Nucleus accumbens (tissue), 56 donors: ENCODE measurements at places on chromosomes 7 and 10.
A peak's percentile ranks its signal among the peaks of the same experiment; 100 is the strongest.

DNA sequence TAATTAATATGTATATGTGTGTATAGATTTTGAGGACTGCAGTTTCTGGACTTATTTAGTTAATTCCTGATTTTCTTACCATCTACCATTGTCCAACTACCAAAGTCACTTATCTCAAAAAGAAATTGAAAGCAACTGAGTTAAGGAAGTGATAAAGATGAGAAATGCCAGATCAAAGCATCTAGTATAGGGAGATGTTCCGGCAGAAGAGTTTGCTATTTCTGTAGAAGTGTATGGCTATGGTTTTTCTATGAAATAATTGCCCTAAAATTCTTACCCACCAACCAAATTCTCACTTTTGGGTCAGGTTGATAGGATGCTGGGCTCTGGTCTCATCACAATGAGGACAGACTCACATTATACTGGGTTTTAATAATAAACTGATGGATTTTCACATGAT is 64.0 kb upstream of the RAB11FIP2 start:
- no peak for DNase-seq

- no peak for DNase-seq
Observed at GRCh38 chr10:102375250-102375649, 20.3 kb upstream of the NFKB2 start.

DNA sequence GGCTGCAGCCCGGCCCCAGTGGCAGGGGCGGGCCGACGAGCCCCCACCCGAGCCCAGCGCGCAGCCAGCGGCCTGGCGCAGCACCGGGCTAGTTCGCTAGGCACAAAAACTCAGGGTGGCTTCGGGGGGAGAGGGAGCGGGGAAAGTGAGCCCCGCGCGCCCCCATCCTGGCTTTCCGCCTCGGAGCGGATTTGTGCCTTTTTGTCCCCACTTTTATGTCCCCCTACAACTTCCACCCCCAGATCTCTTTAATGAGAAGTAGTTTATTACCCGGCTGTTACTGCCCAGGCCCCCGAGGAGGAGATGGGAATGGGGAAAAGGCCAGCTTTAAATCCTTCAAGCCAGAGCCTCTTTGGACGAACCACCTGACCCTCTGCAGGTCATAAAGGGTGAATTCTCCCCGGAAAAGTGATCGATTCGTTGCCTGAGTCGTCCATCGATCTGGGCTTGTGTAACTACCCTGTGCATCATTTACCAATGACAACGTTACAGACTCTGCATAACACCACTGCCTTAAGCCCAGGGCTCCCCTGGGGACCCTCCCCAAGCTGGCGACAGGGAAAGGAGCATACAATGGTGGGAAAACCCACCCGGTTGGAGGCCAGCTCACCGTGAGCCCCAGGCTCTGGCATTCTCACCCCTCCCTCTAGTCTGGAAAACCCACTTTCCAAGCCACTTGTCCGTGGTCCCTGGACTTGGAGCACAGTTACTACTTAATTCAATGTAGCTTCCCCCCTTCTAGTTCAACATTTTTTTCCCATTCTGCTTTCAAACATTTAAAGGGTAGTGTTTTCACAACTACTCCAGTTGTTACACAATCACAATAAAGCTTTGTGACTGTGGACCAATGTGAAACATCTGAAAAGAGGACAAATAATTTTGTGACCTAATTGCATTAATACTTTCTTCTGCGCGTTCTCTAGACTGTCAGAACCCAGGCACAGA is 748 bp upstream of the SH3PXD2A start:
- DNase-seq = no peak

GRCh38 chr7:79285756-79286155 is 167.7 kb downstream of the MAGI2 start:
- no peak for DNase-seq

DNA sequence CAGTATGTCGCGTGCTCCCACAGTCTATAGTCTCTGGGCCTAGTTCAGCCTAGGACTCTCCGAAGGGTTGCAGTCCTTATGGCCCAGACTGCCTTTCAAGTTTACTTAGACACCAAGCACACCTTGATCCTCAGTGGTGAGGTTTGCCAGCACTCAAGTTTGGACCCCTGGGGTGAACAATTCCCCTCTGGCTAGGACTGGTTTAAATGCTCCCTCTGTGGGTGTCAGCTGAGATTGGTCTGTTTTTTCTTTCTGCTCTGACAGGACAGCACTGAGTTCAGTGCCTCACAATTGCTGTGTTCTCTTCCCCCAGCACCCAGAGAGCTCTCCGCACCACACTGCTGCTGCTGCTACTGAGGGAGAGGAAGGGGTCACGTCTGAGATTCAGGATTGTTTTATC is 31.9 kb upstream of the AGR3 start:
- DNase-seq = no peak

- DNase-seq = no peak
Observed at GRCh38 chr7:23242321-23242720, 4.3 kb upstream of the GPNMB start.

DNA sequence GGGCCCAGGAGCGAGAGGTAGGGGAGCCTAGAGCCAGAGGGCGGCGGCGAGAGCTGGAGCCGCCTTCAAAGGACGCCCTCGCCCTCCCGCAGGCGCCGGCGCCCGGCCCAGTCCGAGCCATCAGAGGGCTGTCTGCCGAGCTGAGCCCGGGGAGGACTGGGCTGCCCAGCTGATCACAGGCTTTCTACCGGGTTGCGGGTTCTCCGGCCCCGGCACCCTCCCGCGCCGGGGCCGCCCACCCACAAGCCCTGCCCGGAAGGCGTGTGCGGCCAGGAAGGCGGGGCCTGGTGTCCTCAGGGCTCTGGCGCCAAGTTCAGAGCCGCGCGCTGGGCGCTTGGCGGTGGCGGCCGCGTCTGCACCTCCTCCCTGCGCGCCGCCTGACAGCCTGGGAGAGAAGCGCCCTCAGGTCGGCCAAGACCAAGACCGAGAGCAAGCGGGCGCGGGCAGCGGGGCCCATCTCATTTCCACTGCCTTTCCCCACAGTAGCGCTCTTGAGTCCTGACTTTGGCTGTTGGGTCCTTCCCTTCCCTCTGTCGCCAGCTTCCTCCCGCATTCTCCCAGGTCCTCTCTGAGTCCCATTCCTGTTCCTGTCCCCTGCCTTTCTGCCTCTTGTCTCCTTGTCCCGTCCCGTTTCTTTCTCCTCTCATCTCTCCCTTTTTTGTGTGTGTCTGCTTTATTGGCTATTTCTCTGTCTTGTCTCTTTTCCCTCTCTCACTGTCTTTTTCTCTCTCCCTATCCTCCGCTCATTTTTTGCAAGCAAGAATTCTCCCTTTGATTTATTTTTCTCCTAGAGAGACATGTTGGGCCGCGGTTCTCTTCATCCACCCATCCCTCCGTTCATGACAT is 60.6 kb upstream of the MSMB start:
- peak; percentile 55 for DNase-seq

DNA sequence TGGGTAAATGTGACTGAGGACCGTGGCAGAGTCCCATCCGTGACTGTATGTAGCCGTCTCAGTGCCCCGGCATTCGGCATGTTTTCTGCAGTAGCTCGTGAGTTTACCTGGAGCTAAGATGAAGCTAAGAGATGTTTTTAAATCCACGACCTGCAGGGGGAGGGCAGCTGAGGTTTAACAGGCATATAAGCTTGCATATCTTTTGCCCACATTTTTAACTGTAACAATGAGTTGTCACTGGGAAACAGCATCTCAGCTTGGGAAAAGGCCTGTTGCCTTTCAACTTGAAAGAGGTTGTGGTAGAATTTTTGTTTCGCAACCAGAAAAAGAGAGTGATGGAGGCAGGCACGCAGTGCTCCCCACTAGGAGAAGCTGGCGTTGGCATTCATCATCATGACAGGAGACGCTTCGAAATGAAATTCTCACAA is 77.7 kb downstream of the CELF2 start:
- no peak for DNase-seq
